ENCODE measurements at places on chromosomes 3 and 15.

DNA sequence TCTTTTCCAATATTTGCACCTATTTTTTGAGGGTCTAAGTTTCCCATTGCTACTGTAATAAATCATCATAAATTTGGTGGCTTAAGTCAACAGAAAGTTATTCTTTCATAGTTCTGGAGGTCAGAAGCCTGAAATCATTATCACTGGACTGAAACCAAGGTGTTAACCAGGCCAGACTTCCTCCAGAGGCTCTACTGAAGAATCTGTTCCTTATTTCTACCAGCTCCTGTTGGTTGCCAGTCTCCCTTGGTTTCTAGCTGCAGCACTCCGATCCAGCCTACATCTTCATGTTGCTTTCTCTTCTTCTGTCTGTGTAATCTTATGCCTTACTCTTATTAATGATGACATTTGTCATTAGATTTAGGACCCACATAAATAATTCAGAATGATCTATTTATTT, 22.0 kb upstream of the ARPP21 start:
- DNase-seq: no peak

DNA sequence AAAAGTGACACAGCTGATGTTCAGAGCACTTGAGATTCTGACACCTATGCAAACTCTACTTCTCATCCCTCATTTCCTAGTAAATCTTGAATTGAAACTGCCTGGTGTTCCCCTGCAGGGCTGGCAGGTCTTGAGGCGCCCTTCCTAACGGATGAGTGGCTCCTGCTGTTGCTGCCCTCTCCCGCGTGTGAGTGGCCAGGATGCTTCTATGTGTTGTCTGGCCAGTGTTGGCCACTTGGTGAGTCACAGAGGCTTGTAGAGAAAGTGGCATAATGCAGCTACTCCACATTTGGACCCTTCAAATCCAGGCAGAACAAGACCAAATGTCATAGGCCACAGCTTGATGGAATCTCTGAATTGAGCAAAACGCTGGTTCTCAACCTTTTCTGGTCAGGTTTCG, 63.6 kb downstream of the MOBP start:
- DNase-seq: no peak

GRCh38 chr3:138395865-138396751, 38.3 kb upstream of the ESYT3 start:
- DNase-seq: no peak

DNA sequence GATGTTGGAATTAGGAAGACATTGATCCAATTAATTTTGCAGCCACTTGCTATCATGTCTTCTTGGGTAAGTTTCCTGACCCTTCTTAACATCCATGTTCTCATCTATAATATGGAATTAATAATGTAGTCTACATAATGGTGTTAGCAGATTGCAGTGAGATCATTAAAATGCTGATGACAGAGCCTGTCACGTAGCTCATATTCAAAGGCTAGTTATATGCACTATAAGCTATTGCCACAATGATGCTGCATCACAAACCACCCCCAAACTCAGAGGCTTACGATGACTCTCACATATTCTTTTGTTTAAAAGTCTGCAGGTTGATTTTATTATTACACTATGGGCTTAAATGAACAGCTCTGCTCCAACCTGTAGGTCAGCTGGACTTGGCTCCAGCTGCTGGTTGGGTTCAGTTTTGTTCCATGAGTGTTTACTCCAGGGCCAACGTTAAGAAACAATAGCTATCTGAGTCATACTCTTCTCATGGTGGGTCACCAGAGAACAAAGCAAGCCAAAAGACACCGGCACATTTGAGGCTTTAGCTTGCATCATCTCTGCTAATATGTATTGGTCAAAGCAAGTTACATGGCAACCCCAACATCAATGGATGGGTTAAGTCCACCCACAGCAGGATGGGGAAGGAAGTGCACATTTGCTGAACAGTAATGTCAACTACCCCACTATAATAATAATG, 250.0 kb upstream of the SLCO3A1 start:
- no peak for DNase-seq

GRCh38 chr3:37223576-37223975, 49.2 kb upstream of the LRRFIP2 start:
- no peak for DNase-seq

DNA sequence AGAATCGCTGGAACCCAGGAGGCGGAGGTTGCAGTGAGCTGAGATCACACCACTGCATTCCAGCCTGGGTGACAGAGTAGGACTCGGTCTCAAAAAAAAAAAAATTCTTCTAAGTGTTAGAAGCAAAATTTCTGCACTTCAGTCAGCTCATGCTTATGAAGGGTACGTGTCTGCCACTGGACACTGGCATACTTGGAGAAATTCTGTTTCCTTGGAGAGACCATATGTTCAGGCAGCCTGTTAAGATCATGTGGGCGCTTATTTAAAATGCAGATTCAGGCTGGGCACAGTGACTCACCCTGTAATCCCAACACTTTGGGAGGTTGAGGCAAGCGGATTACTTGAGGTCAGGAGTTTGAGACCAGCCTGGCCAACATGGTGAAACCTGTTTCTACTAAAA, 85.6 kb upstream of the IQSEC1 start:
- DNase-seq: no peak

GRCh38 chr3:33201195-33201594, 17.4 kb downstream of the SUSD5 start:
- no peak for DNase-seq

GRCh38 chr15:38085931-38086568, 151.6 kb downstream of the TMCO5A start:
- DNase-seq: peak; percentile 16

DNA sequence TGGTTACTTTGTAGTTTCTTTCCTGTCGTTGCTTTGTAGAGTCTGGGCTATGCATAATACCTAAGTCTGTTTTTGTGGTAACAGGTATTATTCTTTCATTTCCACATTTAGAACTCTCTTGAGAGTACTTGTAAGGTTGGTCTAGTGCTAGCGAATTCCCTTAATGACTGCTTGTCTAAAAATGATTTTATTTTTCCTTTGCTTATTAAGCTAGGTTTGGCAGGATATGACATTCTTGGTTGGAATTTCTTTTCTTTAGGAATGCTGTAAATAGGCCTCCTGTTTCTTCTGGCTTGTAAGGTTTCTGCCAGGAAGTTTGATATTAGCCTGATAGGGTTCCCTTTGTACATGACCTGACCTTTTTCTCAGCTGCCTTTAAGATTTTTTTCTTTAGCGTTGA, 70.1 kb upstream of the SGO1 start:
- DNase-seq: no peak

GRCh38 chr3:71245971-71246880, 337.3 kb downstream of the FOXP1 start:
- no peak for DNase-seq

- no peak for DNase-seq
Observed at GRCh38 chr3:30662836-30663235, 56.4 kb downstream of the TGFBR2 start.

DNA sequence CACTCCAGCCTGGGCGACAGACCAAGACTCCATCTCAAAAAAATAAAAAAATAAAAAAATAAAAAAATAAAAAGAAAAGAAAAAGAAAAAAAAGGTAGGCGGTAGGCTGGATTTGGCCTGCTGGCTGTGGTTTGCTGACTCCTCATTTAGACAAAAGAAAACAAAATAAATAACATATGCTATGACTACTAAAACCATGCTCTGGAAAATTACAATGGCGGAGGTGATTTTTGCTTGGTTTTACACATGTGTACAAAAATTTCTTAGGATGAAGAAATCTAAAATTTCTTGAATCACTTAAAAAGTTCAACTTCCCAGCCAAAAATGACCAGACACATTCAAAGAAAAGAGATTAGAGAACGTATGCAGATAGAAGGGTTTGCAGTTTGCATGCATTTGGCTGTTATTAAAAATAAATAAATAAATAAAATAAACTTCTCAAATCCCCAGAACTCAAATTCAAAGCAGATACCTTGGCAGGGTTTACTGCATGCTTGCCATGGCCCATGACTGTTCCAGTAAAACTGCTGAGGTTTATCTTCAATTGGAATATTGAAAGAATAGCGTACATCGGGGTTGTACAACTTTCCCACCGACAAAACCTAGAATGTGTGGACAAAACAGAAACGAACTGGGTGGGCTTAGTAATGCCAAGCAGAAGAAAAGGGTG, 65.9 kb downstream of the ADAMTS9 start:
- DNase-seq: no peak

DNA sequence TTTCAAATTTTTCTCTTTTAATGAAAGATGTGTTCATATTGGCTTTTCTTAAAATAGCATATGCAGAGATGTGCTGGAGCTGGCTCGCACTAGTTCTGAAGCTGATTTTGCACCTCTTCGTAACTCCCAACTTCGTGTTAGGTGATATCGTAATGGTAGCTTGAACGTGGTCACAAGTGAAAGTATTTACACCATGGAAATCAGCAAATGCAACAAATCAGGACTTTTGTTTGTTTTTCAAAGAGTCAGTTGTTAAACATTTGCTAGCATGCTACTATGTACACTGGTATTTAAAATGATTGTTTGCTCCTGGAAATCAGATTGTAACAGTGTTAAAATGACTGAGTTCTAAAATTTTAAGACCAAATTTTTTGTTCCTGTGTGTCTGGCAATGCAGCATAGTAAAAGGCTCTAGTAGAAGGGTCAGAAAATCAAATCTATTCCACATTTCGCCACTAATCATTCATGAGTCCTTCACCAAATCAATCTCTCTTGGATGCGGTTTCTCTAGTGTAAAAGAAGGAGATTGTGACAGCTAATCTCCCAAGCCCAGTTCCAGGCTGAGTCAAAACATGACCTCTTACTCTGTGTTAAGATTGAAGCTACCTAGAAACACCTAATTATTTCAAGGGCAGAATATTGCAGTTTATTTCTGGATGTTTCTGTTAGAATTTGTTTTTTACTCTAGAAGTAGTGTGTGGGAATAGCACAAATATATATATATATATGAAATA, 34.3 kb upstream of the CMC1 start:
- no peak for DNase-seq

- no peak for DNase-seq
Observed at GRCh38 chr15:73710321-73710720, 26.1 kb downstream of the CD276 start.

GRCh38 chr3:126528419-126528799, 4.5 kb downstream of the CHST13 start:
- DNase-seq: no peak

- no peak for DNase-seq
Observed at GRCh38 chr15:70963199-70963598, 70.6 kb downstream of the LRRC49 start.

- DNase-seq: no peak
Observed at GRCh38 chr15:93058904-93059427, 30.0 kb downstream of the RGMA start.

All from HCEC 1CT (cell line).